ENCODE measurements at places on chromosomes 13 and 19.

- no peak for DNase-seq
Measured at GRCh38 chr19:19115954-19116353, 22.3 kb downstream of the TMEM161A start.

DNA sequence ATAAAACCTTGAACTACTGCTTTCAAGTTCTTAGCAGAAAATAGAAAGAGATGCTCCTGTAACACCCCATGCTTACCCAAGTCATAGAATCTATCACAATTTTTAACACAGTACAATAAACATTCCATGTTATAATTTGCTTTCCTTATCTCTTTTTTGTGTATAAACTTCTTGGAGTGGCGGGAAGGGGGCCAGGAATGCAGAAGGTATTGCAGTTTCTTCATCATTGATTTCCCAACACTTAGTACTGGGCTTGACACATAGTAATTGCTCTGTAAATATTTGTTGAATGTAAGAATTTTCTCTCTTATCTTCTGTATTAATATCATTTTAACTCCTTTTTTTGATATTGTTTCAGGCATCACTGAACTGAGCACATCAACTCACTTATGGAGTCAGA lies 535.8 kb downstream of the KCTD12 start:
- DNase-seq: no peak

DNA sequence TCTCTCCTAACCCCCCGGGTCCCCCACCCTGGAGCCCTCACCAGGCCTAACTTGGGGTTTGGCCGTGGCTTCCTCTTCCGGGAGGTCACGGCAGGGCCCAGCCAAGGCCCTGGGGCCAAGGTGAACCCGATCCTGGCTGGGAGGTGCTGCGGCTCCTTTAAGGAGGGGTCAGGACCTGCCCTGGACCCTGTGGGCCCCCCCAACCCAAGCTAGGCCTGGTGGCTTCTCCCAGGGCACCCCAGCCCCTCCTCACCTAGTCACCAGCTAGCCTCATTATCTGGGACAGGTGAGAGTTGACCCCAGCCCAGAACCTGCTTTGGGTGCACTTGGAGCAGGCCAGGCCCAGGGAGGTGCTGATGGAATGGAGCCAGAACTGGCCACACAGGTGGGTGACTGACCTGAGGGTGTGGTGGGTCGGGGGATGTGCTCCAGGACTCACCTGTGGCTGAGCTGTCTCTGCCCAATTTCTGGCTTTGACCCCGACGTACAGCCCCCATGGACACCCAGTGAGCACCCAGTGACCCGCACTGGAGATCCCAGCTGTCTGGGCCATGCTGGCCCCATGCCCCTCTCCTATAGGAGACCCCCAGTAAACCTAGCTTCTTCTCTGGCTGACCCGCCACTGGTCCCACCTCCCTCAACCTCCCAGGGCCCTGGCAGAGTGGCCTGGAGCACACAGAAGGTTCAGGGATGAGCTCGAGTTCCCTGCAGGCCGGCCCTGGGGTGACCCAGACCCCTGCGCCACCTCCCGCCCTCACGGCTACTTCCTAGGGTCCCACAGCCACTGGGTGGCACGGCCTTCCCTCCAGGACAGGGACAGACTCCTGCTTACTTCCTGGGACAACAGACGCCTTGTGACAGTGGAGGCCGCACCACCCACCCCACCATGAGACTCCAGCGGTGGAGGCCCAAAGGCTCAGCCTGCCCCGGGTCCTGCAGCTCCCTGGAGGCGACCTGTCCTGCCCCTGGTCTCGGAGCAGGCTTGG lies 6.7 kb upstream of the MKNK2 start:
- no peak for DNase-seq

DNA sequence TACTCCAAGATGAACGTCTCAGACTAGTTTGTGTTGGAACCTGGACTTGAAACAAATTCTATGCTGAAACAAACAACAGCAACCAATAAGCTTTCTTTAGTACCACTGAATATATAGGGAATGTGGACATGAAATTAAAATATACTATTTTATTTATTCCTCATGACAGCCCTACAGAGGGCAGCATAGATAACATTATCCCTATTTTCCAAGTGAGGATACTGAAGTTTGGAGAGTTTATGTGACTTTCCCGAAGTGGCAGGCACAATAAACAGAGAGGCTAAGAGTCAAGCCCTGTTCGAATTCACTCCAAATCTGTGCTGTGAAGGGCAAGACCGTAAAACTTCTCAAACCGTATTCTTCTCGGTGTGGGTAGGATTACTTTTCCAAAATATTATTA lies 509.9 kb upstream of the GPC6 start:
- no peak for DNase-seq

GRCh38 chr13:74270018-74270417 lies 135.8 kb upstream of the KLF12 start:
- no peak for DNase-seq

DNA sequence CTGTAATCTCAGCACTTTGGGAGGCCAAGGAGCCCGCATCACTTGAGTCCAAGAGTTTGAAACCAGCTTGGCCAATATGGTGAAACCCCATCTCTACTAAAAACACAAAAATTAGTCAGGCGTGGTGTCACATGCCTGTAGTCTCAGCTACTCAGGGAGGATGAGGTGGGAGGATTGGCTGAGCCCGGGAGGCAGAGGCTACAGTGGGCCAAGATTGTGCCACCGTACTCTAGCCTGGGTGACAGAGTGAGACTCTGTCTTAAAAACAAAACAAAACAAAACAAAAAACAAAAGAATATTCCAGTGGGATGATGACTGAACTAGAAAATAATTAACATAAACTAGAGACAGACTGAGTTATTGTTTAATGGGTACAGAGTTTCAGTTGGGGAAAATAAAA lies 81.7 kb upstream of the ABCC4 start:
- no peak for DNase-seq

DNA sequence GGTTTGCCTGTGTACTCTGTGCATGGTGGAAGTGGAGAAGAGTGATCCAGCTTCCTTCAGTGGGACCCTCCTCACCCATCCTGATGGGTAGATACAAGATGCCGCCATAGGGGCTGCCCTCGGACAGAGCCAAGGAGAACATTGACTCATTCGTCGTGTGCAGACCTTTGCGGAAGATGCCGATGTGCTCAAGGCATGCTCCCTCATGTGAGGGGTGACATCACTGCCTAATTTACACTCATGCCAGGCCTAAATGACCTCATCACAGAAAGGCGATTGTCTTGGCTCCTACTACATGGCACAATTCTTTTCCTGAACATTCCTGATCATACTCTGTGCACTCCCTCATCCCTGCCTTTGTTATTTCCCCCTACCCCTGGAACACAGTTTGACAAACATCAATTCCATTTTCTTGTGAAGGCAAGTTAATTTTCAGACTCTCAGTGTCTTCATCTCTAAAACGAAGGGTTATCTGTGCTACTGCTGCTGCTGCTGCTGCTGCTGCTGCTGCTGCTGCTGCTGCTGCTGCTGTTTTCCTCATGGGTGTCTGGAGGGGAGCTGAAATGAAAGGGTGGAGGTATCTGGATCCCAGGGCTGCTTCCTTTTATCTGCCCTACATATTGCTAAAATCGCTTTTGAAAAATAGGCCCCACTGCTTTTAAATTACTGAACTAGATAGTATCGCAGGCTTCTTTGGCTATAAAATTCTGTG lies 146.5 kb upstream of the ARGLU1 start:
- peak; percentile 43 for DNase-seq

DNA sequence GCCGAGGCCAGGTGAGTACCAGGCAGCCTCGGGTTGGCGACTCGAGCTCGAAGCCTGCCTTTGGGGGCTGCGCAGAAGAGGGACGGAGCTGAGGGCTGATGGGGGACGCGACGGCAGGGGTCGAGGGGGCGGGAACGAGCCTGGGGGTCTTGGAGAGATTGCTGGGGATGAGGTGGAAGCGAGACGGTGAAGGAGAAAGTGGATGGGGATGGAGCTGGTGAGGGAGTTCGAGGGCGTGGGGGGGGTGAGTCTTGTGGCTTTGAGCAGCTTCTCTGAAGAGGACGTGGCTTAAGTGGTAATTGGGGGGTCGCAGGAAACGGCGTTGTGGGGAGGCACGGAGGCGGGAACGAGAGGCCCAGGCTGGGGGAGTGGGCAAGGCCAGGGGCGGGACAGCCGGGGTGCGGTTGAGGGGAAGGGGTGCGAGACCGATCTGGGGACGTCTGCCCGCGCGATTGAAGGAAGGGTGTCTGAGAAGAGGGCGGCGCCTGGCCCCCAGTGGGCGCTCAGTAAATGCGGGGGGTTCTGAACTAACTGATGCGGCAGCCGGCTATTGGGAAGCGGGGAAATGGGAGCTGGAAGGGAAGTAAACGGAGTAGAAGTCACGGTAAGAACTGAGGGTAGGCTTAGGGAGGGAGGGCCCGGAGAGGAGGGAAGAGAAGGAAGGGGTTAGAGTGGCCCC lies 426 bp downstream of the MYO9B start:
- no peak for DNase-seq

- no peak for DNase-seq
Measured at GRCh38 chr19:16425019-16425418, 46.8 kb downstream of the EPS15L1 start.

- DNase-seq: peak; percentile 54
Measured at GRCh38 chr13:49292742-49293486, 45.2 kb downstream of the CDADC1 start.

- no peak for DNase-seq
Measured at GRCh38 chr13:30510091-30510490, 44.4 kb upstream of the HMGB1 start.

DNA sequence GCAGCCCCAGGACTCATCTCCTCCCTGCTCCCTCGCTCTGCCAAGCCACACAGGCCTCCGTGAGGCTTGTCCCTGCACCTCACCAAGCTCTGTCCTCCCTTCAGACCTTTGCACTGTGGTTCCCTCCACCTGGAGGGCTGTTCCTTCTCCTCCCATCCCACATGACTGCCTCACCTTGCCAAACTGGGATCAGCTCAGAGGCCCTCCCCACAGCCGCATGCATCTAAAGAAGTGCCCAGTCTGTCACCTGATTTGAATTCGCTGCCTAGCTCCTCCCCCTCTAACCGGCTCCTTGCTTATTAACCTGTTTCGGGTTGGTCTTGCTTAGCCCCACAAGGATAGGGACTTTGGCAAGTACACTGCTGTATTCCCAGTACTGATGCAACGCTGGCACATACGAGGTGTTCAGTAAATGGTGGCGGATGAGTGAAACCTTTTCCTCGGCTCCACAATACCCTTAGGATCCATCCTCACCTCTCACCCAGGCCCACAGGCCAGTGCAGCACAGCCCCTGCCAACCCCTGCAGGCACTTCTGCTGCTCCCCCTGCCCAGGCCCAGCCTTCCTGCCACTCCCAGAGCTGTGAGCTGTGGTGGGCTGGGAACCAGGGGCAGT lies 4.4 kb downstream of the AKT2 start:
- DNase-seq: no peak

- no peak for DNase-seq
Measured at GRCh38 chr19:18629166-18630088, 7.4 kb upstream of the KLHL26 start.

DNA sequence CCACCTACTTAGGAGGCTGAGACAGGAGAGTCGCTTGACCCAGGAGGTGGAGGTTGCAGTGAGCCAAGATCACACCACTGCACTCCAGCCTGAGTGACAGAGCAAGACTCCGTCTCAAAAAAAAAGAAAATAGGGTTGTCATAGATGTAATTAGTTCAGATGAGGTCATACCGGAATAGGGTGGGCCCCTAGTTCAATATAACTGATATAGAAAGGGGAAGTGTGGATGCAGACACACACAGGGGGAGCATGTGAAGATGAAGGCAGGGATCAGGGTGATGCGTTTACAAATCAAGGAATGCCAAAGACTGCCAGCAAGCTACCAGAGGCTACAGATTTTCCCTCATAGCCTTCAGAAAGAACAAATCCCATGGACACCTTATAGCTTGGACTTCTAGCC lies 24.3 kb upstream of the EEF1AKMT1 start:
- DNase-seq: no peak

GRCh38 chr19:328025-328505 lies 16.5 kb downstream of the MIER2 start:
- no peak for DNase-seq
